Activated CD4-positive, alpha-beta T cell treated with anti-CD3 and anti-CD28 coated beads, Interleukin-2, Interleukin-4, amounts not matched to agents 100 ng/mL and 50 ng/mL, durations not matched to agents 16 hours and 8 hours (primary cell): ENCODE measurements at places on chromosomes 2 and 18.

GRCh38 chr2:46376586-46376985 lies 79.4 kb downstream of the EPAS1 start:
- no peak for DNase-seq

- no peak for DNase-seq
These were observed 52.7 kb downstream of the CCDC93 start for GRCh38 chr2:117961201-117961600.

DNA sequence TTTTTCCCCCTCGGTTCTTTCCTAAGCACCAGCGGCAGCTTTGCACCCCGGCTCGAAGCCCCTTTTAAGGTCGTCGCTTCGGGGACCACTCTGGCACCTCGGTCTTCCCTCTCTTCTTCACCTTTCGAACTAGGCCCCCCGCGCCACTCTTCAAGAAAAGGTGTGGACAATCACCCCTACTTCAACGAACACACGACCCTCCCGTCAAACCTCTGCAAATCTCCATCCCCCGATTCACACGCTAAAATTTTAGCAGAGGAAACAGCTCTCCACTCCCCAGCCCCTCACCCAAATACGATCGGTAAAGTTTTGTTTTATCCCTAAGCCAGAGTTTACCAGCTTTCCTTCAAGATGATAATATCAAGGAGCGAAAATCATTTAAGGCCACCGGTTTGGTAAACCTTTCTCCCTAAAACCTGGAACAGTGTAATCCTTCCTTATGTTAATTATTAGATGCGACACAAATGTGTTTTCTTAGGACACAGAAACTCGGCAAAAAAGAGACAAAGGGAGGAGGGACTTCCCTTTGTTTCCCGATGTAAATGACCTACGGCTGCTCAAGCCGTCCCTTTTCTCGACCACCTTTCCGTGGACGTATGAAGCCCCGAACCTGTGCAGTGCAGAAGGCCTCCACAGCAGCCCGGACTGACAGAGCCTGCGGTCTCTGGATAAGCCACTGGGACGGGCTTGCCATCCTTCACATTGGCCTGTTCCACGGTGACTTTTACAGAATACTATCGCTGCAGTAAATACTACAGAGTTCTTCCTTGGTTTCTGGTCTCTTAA lies 85.2 kb downstream of the RBMS1 start:
- no peak for DNase-seq

GRCh38 chr2:63093502-63093901 lies 42.9 kb downstream of the OTX1 start:
- DNase-seq: no peak

GRCh38 chr2:43276962-43277391 lies 50.6 kb upstream of the ZFP36L2 start:
- no peak for DNase-seq

GRCh38 chr2:110690083-110690965 lies 12.5 kb upstream of the BUB1 start:
- DNase-seq: no peak

- no peak for DNase-seq
These were observed 125.5 kb upstream of the REV1 start for GRCh38 chr2:99615247-99615771.

DNA sequence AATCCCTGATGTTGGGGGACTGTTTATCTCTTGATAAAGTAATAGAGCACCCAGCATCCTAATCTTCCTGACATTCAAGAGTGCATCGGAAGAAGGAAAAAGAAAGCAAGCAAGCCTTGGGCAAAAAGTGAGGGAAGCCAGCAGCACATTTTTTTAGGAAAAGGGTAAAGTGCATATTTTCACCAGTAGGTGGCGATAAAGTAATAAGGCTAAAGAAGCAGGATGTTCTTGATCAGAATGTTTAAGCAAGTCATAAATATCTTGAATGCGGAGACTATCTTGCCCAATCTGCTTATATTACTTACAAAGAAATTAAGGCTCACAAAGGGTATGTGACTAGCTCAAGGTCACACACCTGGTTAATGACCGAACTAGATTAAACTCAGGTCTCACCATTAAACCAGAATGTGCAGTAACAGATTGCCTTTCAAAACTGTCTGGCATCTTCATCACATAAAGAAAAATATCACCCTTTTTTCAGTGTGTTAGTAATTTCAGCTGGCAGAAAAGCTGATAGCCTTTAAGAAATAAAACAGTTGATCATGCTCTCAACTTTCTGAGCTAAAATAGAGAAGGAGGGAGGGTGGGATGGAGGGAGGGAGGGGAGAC lies 83.8 kb downstream of the VIT start:
- peak; percentile 50 for DNase-seq

DNA sequence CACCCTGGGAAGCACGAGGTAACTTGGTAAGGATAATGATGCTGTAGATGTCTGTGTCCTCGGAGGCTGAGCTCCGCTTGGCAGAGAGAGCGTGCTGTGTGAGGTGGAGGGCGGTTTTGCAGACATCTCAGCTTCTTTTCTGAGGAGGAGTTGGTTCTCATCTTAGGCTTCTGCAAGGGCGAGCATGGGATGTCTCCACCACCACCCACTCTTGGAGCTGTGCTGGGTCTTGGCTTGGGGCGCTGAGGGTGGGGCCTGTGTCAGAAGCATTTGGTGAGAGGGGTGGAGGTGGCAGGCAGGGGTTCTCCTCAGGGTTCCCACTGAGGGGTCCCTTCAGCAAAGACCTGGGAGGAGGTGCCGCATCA lies 9.2 kb downstream of the OXER1 start:
- no peak for DNase-seq

DNA sequence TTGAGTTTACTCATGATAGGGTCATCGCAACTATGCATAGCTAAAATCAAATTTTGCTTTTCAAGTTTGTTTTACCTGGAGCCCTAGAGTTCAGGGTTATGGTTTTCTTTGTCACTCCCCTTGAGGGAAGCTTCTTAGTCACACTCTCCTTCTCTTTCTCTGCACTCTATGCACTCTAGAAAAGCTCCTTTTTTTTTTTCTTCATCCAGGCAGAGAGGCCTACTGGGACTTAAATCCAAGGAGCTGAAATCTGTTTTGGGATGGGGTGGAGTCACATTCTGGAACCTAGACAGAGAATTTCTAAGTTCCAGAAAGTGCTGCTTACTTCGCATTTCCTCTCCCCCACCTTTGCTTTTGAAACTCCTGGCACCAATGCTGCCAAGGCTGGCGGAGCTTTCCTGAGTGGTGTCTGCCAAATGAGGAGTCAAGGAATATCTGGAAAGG lies 19.1 kb upstream of the IL18R1 start:
- no peak for DNase-seq

DNA sequence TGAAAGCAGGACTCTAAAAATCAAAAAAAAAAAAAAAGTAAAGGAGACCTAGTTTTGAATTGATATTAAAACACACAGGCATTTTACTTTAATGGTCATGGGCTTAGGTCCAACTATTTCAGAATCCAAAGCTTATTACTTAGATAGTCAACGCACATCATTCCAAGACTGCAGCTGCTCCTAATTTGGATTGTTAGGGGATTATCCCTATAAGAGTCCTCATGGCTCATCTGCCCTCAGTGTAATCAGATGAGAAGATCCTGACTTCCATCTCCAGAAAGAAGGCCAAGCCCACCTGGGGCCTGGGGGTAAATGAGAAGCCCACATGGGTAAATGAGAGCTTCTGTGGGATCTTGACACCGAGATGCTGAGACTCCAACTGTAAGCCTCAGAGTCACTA lies 424.2 kb downstream of the NRXN1 start:
- no peak for DNase-seq
